ENCODE measurements at places on chromosomes 5 and 9.
A peak's percentile ranks its signal among the peaks of the same experiment; 100 is the strongest.

- DNase-seq = no peak
Measured at GRCh38 chr9:112872019-112872418, 18.7 kb downstream of the SLC46A2 start.

DNA sequence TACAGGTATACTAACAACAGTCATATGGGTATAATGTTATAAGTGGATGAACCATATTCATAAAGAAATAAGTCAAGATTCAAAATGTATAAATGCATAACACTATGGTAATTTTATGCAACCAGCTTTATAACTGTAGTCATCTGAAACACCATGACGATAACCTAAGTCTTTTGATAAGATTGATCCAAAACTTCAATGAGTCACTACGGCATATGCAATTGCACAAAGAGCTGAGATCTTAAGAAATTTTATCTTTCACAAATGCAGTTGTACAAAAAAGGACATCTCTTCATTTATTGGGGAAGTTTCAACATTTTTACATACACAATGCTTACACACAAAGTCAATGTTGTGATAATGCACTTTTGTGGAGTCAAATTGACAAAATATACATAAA, 20.3 kb downstream of the FAM81B start:
- no peak for DNase-seq

GRCh38 chr5:109691996-109692395, 2.3 kb downstream of the MAN2A1 start:
- peak; percentile 43 for DNase-seq

GRCh38 chr9:108750661-108751215, 105.0 kb downstream of the ACTL7B start:
- DNase-seq = no peak

DNA sequence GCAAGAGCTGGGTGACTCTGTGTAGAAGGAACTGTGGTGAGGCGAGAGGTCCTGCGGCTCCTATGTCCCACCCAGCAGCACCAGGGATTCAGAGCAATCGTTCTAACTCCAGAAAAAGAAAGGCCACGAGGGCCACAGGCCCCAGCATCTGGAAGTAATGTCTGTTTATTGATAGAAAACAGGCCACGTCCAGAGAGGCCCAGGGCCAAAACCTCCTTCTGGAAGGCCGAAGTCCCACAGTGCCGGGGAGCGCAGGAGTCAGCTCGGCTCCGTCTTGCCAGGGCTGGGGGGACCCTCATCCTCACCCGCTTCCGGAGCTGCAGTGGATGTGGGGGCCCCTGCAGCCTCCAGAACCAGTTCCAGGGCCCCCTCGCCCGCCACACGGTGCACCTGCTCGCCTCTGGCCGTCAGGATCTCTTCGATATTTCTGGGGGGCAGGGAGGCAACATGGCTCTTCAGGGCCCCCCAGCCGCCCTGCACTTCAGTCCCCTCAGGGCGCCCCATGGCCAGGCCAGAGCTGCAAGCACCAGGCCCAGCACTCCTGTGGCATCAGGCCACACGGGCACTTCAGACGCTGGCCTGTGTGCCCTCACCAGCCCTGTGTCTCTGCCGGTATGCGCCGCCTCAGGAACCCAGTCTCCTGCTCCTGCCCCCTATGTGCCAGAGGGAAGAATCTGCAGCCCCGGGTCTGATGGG, 1.6 kb downstream of the DNLZ start:
- DNase-seq = no peak

GRCh38 chr9:135778421-135778820, 76.4 kb downstream of the KCNT1 start:
- no peak for DNase-seq

GRCh38 chr9:16136961-16137360, 584.1 kb downstream of the CCDC171 start:
- DNase-seq = peak; percentile 4

GRCh38 chr5:39219437-39219836, at the start of gene FYB1:
FYB1 (minus strand) TSS chr5:39219563; CDS start chr5:39202960, 16,603 bp downstream.
- DNase-seq = no peak

DNA sequence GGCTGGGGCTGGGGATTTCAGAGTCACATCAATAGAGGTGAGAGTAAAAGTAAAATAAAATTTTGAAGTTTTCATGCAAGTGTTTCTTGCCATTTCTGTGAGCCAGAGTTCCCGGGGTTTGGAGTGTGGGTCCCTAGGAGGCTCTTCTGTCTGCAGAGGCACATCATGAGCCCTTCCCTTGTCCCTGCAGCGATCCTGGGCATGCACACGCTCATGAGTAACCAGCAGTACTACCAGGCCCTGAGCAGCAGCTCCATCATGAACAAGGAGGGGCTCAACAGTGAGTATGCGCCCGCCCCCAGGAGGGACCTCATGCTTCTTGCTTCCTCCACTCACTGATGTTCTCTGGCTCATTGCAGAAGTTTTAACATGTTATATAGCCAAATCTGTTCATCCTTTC, 61.1 kb downstream of the TMOD1 start:
- no peak for DNase-seq

DNA sequence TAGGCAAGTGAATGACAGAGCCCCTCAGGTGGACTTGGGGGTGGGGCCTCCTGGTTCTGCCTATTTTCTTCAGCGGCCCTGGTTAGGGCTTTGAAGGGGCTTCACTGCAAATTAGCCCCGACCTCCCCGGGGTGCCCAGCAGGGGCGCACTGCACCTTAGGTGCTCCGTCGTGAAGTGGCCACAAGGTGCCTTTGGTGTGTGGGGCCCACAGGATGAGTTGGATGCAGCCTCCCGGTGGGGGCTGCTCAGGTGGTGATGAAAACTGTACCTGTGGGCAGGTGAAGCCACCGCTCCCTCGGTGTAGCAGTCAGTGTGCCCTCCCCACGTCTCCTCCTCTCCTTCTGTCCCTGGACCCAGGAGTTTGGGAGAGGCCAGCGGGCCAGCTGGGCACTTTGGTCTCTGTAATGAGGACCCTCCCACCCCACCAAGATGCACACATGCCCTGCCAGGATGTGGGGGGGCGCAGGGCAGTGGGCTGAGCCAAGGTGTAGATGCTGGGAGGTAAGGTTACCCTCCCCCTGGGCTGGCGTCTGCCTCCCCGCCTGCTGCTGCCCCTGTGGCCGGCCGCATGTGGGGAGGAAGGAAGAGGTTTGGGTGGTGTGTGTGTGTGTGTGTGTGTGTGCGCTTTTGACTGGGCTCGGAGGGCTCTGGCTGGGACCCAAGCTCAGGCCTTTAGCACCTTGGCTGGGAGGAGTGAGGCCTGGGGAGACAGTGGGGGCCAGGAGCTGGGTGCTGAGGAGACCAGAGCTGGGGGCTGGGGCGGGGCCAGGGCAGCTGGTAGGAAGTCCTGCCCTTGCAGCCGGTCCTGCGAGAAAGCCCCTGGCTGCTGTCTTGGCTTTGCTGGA, 55.6 kb downstream of the RXRA start:
- no peak for DNase-seq

DNA sequence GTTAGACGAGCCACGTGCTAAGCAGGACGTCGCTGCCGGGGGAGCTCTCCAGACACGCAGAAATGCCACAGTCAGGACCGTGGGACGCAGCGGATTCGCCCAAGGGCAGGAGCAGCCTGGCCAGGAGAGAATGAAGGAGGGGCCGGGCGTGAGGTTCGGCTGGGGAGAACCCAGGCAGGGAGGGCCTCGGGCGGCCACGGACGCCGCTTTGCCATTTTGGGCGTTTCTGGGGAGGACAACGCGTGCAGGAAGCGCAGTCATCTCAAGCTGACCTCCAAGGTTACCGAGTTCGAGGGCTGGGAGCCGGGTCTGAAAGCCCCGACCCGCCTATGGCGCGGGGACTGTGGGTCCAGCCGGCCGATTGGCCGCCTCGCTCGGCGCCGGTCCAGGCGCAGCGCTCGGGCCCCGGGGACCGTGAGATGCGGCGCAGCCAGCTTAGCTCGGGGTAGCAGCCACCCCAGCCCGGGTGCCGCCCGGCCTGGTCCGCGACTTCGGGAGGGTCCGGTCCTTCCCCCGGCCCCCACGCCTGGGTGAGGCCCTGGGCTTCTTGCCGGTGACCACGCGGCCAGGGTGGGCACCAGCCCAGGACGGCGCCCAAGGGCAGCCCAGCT, 760 bp upstream of the MAN1B1 start:
- DNase-seq = peak; percentile 74

- no peak for DNase-seq
Measured at GRCh38 chr5:67206461-67206860, 9.9 kb upstream of the CD180 start.

GRCh38 chr5:14359069-14360043, 216.2 kb downstream of the TRIO start:
- DNase-seq = no peak

DNA sequence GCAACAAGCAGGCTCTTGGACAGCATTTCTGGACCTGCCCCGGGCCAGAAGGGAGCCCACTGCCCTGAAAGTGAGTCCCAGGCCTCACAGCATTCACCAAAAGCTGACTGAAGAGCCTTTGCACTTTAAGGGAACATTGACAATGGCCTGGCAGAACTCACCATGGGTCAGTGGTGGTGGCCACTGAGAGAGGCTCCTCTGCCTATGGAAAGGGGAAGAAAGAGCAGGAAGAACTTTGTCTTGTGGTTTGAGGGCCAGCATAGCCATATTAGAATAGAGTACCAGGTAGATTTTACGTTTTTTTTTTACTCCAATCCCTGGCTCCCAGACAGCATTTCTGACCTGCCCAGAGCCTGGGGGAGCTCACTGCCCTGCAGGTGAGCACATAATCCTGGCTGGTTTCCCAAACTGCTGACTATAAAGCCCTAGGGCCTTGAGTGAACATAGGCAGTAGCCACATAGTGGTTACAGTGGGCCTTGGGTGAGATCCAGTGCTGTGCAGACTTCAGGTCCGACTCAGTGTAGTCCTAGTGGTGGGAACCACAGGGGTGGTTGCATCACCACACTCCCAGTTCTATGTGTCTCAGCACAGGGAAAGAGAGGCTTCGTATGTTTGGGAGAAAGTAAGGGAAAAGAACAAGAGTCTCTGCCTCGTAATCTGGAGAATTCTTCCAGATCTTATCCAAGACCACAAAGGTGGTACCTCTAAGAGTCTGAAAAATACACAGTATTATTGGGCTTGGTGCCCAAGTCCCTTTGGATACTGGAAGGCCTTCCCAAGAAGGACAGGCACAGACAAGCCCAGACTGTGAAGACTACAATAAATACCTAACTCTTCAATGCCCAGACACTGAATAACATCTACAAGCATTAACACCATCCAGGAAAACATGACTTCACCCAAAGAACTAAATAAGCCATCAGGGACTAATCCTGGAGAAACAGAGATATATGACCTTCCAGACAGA, 89.5 kb downstream of the TSSK1B start:
- DNase-seq = no peak

DNA sequence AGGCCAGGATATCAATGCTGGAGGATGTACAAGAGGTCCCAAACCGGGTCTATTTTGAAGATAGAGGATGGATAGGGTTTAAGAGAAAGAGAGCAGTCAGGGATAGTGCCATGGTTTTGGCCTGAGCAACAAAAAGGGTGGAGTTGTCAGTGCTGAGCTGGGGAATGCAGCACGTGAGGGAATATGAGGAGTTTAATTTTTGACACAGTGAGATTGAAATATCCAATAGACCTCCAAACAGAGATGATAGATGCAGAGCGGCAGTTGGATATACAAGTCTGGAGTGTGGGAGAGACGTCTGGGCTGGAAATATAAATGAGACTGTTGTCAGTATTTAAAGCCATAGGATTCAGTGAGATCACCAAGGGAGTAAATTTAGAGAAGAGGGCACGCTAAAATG, 136.7 kb upstream of the EFNA5 start:
- DNase-seq = no peak

- no peak for DNase-seq
Measured at GRCh38 chr5:140141241-140141640, 15.5 kb downstream of the IGIP start.

DNA sequence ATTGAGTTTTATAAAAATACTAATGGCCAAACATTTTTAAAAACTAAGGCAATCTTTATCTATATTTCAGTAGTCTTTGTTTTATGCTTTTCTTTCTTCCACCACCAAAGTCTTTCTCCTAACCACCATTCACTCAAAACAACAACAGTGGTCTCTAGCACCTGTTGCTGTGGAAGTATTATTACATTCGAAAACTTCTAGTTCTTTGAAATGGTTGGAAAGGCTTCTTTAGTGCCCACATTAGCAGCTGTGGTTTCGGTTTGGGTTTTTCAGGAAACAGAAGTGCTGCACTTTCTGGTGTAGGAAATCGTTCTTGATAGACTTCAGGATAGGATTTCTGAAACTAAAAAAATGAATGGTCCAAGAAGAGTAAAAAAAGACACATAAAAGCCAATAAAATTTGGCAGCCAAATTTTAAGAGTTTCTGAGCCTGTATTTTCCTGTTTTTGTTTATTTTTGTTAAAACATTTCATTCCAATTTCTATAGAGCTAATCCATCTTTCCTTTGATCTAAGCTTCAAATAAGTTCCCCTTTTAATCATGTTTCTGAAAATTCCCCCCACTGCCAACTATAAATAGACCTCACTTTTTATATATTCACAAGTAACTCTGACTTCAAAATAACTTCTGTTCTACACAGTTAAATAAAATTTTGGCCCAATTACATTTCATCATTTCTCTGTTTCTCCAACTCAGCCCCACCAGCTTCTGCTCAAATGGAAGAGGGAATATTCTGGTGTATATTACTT, 102.2 kb downstream of the DEPDC1B start:
- DNase-seq = no peak

- DNase-seq = no peak
Measured at GRCh38 chr5:139903795-139904565, 108.4 kb downstream of the PSD2 start.

DNA sequence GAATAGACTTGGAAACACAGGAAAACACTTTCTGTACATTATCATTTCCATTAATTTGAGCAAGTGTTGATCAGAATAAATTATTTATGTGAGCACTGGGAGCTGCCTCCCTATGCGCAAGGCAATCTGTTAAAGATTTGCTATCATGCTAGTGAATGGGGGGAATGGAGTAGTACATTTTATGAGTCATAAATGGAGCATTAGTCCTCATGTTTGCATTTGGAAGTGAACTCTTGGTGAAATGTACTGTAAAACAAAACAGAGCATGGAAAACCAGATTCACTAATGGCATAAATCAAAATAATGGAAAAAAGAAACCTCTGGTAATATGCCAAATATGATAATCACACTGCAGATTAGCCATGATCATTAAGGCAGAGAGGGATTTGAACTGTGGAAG, 40.5 kb upstream of the TMC1 start:
- no peak for DNase-seq

DNA sequence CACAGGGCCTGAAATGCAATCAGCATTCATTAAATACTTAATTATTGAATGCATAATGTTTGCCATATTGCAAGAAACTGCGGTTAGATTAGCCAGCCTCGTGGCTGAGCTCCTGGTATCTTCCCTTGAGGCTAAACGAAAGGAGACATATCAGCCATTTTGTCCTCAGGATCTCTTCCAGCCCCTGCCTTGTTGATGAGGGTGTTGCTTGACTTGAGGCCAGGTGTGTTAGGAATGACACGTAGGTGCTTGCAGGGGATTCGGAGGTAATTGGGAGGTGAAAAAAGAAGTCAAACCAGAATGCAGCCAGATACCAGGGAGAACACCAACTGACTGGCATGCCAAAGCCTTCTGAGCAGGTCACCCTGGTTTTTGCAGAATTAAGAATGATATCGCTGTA, 12.5 kb downstream of the SH3RF2 start:
- no peak for DNase-seq

Data from RKO (cell line).